A549 (cell line): ENCODE measurements at places on chromosomes 1 and 21.

GRCh38 chr1:10863886-10864285, 67.4 kb upstream of the CASZ1 start:
- no peak for DNase-seq

GRCh38 chr1:65253800-65254319, 55.5 kb upstream of the DNAJC6 start:
- DNase-seq, result no peak

GRCh38 chr21:40829308-40829707, 17.6 kb downstream of the DSCAM start:
- no peak for DNase-seq

GRCh38 chr1:60000625-60001024, 72.9 kb downstream of the C1orf87 start:
- no peak for DNase-seq

DNA sequence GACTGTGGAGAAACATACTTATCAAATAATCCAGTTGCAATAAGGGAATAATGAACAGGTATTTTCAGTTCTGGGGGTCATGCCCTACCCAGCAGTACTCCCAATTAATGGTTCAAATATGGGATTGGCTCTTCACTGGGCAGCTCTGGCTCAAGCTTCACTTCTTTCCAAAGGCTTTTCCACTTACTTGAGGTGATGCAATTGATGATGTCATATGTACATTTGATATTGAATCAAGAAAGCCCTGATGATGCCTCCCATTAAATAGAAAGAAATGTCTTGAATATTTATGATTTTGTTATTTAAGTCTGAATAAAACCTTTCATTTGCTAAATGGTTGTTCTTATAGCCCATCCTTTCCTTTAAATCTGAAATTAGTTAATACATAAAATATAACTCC, 789.9 kb downstream of the USP25 start:
- no peak for DNase-seq

GRCh38 chr21:31159808-31160207, 121.5 kb upstream of the KRTAP19-8 start:
- DNase-seq, result no peak

GRCh38 chr1:23561076-23561812, 1.9 kb upstream of the ID3 start:
- DNase-seq, result no peak

GRCh38 chr1:153404768-153405167, 11.6 kb upstream of the S100A7A start:
- peak; percentile 40 for DNase-seq

- DNase-seq, result no peak
Observed at GRCh38 chr1:235259133-235259778, 68.7 kb downstream of the ARID4B start.

GRCh38 chr1:105556266-105556665, 1500.2 kb upstream of the PRMT6 start:
- DNase-seq, result no peak

DNA sequence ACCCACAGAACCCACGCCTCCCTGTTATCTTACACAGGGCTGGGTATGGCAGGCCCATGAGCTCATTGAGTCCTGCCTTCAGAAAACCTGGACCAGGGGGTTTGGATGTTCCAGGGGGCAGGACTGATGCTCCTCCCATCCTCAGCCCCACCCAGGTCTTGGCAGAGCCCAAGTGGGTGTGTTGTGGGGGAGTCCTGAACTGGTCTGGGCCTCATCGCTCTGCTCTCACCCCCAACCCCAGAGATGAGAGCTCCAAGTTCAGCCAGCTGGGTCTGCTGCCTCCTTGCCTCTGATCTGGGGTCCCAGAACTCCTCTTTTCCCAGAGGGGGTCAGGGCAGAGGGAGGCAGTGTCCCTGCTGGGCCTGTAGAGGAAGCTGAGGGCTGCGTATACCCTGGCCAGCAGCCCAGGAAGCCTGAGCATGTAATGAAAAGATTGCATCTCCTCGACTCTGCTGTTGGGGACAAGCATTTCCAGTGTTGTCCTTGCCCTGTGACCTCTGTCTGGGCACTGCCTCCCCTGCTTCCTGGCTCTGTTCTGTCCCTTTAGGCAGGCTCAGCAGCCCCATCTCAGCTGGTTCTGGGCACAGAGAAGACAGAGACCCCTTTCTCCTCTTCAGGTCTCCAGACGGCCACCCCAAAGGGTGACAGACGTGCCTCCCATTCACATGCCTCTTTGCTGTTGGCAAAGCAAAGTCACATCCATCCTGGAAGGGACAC, 54.7 kb upstream of the EPS8L3 start:
- DNase-seq, result no peak

DNA sequence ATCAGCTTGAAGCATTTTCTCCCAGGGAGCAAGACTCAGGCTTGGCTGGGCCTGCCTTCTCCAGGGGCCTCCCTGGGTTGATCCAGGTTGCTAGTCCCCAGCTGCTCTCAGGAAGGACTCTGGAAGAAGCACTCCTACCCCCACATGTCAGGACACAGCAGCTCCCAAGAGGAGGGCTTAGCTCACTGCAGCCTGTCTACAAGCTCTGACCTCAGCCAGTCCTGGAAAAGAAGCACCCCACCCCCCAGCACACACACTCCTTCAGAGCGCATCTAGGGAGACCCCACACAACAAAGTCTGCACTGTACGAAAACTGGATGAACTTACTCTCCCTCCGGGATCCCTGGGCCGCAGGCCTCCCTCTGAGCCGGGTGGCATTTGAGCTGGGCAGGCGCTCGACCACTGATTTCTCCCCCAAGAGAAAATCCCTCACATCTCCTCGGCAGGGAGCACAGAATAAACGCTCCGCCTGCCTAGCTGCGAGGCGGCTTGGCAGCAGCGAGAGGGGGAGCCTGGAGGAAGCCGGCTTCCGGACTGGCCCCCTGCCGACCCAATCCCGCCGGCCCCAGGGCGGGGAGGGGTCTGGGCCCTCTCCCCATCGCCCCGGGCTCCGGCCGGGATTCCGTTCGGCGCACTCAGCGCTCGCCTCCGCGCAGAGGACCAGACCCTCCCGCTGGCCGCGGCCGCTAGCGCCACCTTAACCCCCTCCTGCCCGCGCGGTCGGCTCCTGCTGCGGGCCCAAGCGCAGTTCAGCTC, at the start of gene KCNA2:
KCNA2 (minus strand) TSS at position 458 of the 756 bp plus-strand sequence. CDS start 1,576 bp downstream, outside the sequence.
- DNase-seq, result no peak
